ENCODE measurements at places on chromosomes 2 and 18. TPM values are rescaled to one million over a fixed set of nuclear protein-coding genes. Genes with fewer than 3 reads are reported as not detected.

Gene RUFY4
- 5.6 TPM for total RNA-seq

DNA sequence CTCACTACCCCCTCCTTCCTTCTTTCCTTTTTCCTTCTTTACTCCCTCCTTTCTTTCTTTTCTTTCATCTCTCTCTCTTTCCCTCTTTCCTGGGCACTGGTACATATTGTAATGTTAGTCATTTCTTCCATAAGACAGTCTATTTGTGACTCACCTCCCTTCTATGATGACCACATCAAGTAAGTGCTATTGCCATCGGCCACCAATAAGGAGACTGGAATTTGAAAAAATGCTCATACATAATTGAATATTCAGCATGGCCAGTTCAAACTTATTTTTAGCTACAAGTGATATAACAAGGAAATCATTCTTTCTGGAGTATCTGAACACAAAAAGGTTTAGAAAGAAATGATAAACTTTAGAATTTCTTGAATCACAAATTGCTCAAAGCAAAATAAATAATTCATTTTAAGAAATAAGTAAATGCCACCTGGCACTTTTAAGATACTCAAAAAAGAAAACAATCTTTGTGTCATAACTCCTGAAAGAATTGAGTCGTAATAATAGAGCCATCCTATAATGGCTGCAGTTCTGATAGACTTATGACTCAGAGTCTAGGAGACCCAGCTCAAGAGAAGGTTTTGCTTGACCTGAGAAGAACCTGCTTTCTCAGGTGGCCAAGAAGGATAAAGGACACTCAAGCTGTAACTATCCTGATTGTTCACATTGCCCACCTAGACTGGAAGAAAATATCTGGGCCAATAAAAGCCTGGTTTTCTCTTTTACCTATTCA, 51.6 kb upstream of the CCBE1 start:
- DNase-seq: no peak

Gene ACSL3
- 124 TPM for total RNA-seq

Gene DHRS9
- total RNA-seq: 1.1 TPM

DNA sequence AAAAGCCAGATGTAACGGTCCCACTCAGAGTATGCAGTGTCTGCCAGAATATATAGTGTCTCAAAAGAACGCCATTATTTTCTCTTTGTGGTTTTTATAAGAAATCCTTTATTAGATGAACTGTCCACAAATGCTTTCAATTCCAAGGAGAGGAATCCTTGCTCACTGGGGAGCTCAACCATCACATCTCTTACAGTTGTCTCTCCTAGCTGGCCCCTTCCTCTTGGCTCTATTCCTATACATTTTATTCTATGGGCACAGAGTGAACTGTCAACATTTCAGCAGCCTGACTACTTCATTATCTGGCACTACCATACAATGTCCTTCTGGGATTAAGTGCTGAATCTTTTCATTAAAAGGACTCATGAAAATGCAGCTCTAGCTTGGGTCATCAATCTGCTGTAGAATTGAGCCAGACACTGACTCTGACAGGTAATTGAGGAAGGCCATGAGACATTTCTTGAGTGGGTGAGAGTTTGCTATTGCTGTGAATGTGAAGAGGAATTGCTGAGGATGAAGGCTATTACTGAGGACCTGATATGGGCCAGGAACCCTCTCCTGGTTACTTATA, 96.5 kb upstream of the THOC1 start:
- DNase-seq: no peak

GRCh38 chr2:26292646-26293045, 47.9 kb downstream of the HADHB start:
- no peak for DNase-seq

DNA sequence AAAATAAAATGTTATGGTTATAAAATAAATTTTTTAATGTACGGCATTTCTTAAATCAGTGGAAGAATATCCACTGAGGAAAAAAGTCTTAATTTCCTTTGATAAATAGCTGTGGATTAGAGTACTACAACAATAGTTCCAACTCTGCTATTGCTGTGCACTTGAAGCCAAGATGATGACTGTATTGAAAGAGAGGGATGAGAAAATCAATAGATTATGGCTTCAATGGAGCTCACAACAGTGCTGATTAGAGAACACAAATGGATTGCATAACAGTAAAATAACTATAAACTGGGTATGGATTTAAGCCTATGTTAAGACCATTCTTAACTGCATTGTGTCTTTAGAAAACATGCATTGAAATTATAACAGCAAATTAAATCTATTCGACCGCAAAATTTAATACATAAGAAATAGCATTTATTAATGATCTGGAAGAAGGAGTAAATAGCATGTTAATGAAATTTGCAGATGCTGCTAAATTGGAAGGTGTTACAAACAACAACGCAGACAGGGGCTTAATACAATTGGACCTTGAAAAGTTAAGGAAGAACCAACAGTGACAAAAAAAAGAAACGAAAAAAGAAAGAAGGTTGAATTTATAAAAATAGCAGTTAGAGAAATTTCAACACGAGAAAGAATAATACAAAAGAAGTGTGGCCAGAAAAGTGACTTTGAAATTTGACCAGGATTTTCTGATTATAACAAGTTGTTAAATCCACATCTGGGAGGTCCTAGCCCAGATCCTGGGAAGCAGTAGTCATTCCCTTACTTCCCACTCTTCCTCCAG, 8.6 kb upstream of the MAP3K20 start:
- DNase-seq: no peak

Gene SLC19A3
- total RNA-seq: 1.9 TPM

DNA sequence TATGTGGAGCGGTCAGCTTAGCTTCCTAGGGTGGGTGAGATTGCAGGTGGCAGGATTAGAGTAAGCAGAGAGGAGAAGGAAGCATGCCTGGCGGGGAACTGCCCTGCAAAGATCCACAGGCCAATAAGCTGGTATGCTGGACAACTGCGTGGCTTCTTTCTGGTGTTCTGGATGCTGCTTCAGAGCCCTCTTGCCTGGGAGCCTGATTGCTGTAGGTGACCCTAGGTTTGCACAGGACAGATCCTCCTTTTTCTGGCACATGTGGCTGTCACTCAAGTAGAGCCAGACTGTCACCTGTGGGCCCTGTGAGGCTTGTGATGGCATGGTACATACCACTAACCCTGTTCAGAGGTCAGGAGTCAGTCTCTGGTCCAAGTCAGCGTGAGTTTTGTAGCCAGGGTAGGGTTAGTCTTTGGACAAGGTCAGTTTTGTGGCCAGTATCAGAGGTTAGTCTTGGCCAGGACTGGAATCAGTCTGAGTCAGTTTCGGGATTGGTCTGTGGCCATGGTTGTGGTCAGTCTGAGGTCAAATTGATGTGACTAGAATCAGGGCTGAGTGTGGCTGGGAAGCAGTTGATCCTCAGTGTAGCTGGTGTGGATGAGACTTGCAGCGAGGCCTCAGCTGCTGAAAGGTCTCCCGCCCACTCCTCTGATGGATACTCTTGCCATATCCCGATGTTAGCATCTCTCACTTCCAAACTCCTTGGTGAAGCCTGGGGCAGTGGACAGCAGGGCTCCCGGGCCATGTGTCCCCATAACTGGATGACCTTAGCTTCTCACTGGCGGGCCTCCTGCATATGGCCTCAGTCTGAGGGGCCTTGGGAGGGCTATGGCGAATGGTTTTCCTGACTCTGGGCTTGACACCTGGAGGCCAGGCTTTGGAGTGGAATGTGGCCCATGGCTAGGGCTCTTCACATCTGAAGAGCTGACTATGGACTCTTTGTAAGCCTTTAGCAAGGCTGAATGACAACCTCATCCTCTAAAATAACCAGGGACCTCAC, 260.5 kb downstream of the DYSF start:
- no peak for DNase-seq

- no peak for DNase-seq
Measured at GRCh38 chr2:237980751-237981150, 13.9 kb downstream of the UBE2F start.

All from ureter (tissue), 1 donor.